ENCODE measurements at places on chromosomes 11 and 22.

- H3K36me3 ChIP-seq, result no peaks in the 10 kb centered on the region
- peaks cover 12% of the 10 kb centered on the region for H3K4me1 ChIP-seq
- no peak for DNase-seq
- H3K27ac ChIP-seq, result no peak overlapping the region
- no peak overlapping the region for H3K4me3 ChIP-seq
Measured at GRCh38 chr11:2264366-2265053, 5.9 kb downstream of the ASCL2 start.

GRCh38 chr11:24932110-24933000 lies 435.5 kb downstream of the LUZP2 start:
- no peaks in the 10 kb centered on the region for H3K27me3 ChIP-seq
- H3K4me3 ChIP-seq, result no peak overlapping the region
- DNase-seq, result no peak
- H3K4me1 ChIP-seq, result no peaks in the 10 kb centered on the region

DNA sequence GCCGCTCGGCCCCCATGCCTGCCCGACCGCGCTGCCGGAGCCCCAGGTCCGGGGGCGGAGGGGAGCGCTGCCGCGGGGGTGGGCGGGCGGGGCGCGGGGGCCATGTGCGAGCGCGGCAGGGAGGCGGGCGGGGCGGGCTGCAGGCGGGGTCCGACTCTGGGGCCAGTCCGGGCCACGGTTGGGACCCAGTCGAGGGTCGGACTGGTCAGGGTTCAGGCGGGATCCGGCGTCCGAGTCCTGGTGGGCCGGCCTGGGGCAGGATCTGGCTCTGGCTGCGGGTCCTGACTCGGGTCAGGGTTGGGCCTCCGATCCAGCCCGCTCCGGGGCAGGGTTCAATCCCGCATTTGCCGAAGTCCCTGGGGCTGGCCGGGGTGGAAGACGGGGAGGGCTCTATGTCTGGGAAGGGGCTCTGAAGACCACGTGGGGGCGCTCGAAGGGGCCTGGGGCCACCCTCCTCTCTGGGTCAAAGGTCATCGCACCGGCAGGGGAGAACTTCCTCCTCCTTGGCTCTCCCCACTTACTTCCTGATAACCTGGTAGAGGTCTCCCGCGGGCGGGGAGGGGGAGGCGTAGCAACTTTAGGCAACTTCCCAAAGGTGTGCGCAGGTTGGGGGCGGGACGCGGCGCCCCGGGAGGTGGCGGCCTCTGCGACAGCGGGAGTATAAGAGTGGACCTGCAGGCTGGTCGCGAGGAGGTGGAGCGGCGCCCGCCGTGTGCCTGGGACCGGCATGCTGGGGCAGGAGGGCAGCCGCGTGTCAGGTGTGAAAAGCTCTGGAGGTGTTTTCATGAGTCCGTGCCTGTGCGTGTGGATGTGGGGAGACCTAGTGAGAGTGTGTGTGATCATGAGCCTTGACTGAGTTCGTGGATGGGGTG lies 603 bp downstream of the ESRRA start:
- DNase-seq, result peak; percentile 61
- peak overlapping the region; percentile 67 for H3K27ac ChIP-seq
- peak overlapping the region; percentile 65 for H3K4me3 ChIP-seq
- H3K27me3 ChIP-seq, result peaks cover 10% of the 10 kb centered on the region
- no peaks in the 10 kb centered on the region for H3K36me3 ChIP-seq

GRCh38 chr11:61362542-61362875 lies 335 bp downstream of the TMEM138 start:
- peak overlapping the region; percentile 98 for H3K27ac ChIP-seq
- H3K27me3 ChIP-seq, result no peaks in the 10 kb centered on the region
- peaks cover 30% of the 10 kb centered on the region for H3K36me3 ChIP-seq
- DNase-seq, result no peak
- peak overlapping the region; percentile 94 for H3K4me3 ChIP-seq

DNA sequence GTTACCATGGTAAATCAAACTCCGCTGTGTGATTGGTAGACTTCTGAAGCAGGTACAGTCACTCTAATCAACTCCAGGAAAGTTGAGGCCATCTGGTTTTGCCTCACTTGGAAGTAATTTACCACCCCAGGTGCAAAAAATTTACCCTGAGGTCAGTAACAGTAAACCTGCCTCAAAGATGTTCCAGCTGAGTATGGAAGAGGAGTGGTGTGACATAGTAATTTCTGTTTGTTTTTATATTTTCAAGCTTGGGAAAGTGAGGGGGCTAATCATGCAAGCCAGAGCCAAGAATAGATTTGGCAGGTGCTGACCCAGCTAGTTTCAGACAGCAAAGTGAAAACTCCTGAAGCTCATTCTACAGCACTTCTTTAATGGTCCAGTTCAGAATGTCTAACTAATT lies 691.6 kb downstream of the NTM start:
- H3K27ac ChIP-seq, result no peak overlapping the region
- H3K4me3 ChIP-seq, result no peak overlapping the region
- DNase-seq, result no peak
- no peaks in the 10 kb centered on the region for H3K4me1 ChIP-seq

- H3K36me3 ChIP-seq, result no peaks in the 10 kb centered on the region
- H3K4me1 ChIP-seq, result peaks cover 8% of the 10 kb centered on the region
- no peaks in the 10 kb centered on the region for H3K27me3 ChIP-seq
- H3K4me3 ChIP-seq, result no peak overlapping the region
Measured at GRCh38 chr11:64996327-64996709, 453 bp downstream of the BATF2 start.

GRCh38 chr11:118870396-118871343 lies 13.0 kb upstream of the CXCR5 start:
- DNase-seq, result no peak
- peak overlapping the region; percentile 89 for H3K27ac ChIP-seq
- H3K4me3 ChIP-seq, result peak overlapping the region; percentile 26
- H3K36me3 ChIP-seq, result no peaks in the 10 kb centered on the region
- peaks cover 43% of the 10 kb centered on the region for H3K4me1 ChIP-seq

DNA sequence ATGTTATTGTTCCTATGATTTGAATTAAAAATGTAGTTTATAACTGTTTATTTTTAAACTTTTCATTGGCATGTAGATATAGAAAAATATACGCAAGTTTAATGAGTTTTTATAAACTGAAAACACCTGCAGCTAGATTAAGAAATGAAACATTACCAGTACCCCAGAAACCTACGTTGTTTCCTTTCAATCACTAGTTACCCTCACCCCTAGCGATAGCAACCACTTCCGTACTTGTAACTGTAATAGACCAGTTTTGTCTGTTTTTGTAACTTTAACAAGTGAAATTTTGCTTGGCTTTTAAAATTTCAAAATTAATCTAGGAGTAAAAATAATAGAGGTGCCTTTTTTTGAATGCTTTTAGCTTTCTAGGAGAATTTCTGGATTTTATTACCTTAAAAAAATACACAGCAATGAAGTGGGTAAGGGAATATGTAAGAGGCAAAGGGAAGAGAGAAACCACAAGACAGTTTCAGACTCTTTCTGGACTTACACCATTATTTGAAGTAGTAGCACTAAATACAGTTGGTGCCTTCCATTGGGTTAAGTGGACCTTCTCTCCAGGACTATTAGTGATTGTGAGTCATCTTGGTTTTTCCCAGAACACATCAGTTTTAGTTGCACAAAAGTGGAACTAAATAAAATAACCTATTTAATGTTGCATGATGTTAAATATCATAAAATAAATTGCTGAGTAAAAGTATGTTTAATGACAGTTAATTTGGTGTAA lies 18.7 kb upstream of the NAT10 start:
- no peaks in the 10 kb centered on the region for H3K27me3 ChIP-seq
- H3K4me1 ChIP-seq, result peaks cover 3% of the 10 kb centered on the region
- peaks cover 72% of the 10 kb centered on the region for H3K36me3 ChIP-seq
- peak overlapping the region; percentile 15 for H3K27ac ChIP-seq
- no peak overlapping the region for H3K4me3 ChIP-seq

DNA sequence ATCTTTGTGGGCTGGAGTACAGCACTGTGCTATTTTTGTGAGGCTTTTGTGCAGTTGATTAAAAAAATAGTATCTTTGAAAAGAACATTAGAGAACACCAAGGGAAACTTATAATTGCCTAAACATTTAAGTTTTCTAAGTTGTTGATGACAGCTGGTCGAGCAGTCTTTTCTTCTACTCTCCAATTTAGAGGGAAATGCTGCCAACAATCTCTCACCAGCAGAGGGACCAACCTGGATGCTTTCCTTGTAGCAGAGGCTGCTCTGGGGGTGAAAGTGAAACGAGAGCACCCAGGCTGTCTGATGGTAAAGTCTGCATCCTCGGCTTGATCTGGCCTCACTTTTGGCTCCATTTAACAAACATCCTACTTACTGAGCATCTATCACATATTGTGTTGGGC lies 1286.5 kb upstream of the TENM4 start:
- H3K27ac ChIP-seq, result no peak overlapping the region
- H3K4me3 ChIP-seq, result no peak overlapping the region
- H3K4me1 ChIP-seq, result no peaks in the 10 kb centered on the region

- no peak for DNase-seq
- H3K4me3 ChIP-seq, result peak overlapping the region; percentile 53
- H3K36me3 ChIP-seq, result peaks cover 18% of the 10 kb centered on the region
Measured at GRCh38 chr11:67406969-67407687, 3.2 kb downstream of the TBC1D10C start.

- no peaks in the 10 kb centered on the region for H3K27me3 ChIP-seq
- H3K36me3 ChIP-seq, result no peaks in the 10 kb centered on the region
- H3K27ac ChIP-seq, result no peak overlapping the region
- no peaks in the 10 kb centered on the region for H3K4me1 ChIP-seq
Measured at GRCh38 chr22:37500745-37501609, 14.8 kb upstream of the MFNG start.

- no peaks in the 10 kb centered on the region for H3K36me3 ChIP-seq
- DNase-seq, result peak; percentile 17
- H3K4me1 ChIP-seq, result peaks cover 31% of the 10 kb centered on the region
- peak within 1 kb of the TSS; percentile 37 for H3K27ac ChIP-seq
- H3K27me3 ChIP-seq, result no peaks in the 10 kb centered on the region
- peak within 1 kb of the TSS; percentile 66 for H3K4me3 ChIP-seq
Measured at GRCh38 chr11:45922425-45923082, at the start of gene LARGE2. Gene LARGE2 (plus strand): TSS chr11:45922656. CDS start chr11:45922883, 227 bp downstream.
